ENCODE measurements at places on chromosomes 11 and 22. TPM values are rescaled to one million over a fixed set of nuclear protein-coding genes. Genes with fewer than 3 reads are reported as not detected.

The MS4A3 gene
- not detected for total RNA-seq

The MEI1 gene
- 3.7 TPM for total RNA-seq

The BRSK2 gene
- 0.38 TPM for total RNA-seq

The IMMP1L gene
- total RNA-seq, result 9.4 TPM

The PAK1 gene
- 0.25 TPM for total RNA-seq

The OR51B2 gene
- total RNA-seq, result not detected

The GATD1 gene
- total RNA-seq, result 32.4 TPM

The H19 gene
- 162 TPM for total RNA-seq

The ESAM gene
- total RNA-seq, result 20.1 TPM

The SLC22A6 gene
- not detected for total RNA-seq

The SLC22A25 gene
- total RNA-seq, result not detected

The KRTAP5-8 gene
- not detected for total RNA-seq

The TMEM86A gene
- total RNA-seq, result 1.9 TPM

The BIRC2 gene
- 51.7 TPM for total RNA-seq

The SHANK3 gene
- 7.8 TPM for total RNA-seq

The SLC22A12 gene
- total RNA-seq, result not detected

The INS gene
- total RNA-seq, result not detected

The OR5D14 gene
- total RNA-seq, result not detected

The ARHGAP20 gene
- total RNA-seq, result 0.13 TPM

The MMP13 gene
- not detected for total RNA-seq

The NRGN gene
- 0.25 TPM for total RNA-seq

The JHY gene
- 0.39 TPM for total RNA-seq

The STARD10 gene
- total RNA-seq, result 70.4 TPM

The IGLL1 gene
- not detected for total RNA-seq

The SLC5A4 gene
- total RNA-seq, result 4.6 TPM

The ALKBH3 gene
- total RNA-seq, result 29.1 TPM

The USP2 gene
- 0.25 TPM for total RNA-seq

The OR8A1 gene
- not detected for total RNA-seq

The TMPRSS5 gene
- 0.13 TPM for total RNA-seq

The KCNE3 gene
- 0.51 TPM for total RNA-seq

The OR2D2 gene
- 0.25 TPM for total RNA-seq

The KRTAP5-2 gene
- total RNA-seq, result not detected

Data from dermis microvascular lymphatic vessel endothelial cell (primary cell).